ENCODE measurements at places on chromosomes 16 and 17. TPM values are rescaled to one million over a fixed set of nuclear protein-coding genes. Genes with fewer than 3 reads are reported as not detected.

SLC47A1 gene
- total RNA-seq, result 3.1 TPM

DNA sequence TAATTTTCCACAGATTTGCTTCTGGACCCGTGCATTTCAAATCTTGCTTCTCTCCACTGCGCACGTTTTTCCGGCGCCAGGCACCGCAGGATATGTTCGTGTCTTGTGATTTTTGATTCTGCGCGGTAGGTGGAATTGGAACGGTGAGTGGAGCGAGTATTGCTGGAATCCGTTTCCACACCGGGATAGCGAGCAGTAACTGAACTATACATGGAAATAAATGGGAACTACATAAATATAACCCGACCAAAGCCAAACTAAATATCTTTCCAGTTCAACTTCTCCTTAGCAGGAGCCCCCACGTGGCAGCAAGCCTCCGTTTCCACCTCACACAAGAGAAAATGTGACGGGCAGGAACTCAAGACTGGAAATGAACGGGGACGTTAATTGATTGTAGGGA is 154.0 kb downstream of the SEC14L1 start:
- DNase-seq, result no peak

MEOX1 gene
- not detected for total RNA-seq

GRCh38 chr17:28043741-28044140 is 1.3 kb downstream of the NLK start:
- no peak for DNase-seq

GRCh38 chr17:74467221-74467951 is 952 bp downstream of the CD300A start:
- no peak for DNase-seq

ZP2 gene
- not detected for total RNA-seq

Measured in occipital lobe (tissue), 3 donors.